ENCODE measurements at places on chromosomes 1 and 21.

GRCh38 chr1:21763694-21764419 lies 19.1 kb downstream of the USP48 start:
- no peak for DNase-seq

- DNase-seq = peak; percentile 16
These were observed 1.5 kb downstream of the L1TD1 start for GRCh38 chr1:62196086-62196690.

- no peak for DNase-seq
These were observed 32.5 kb downstream of the SASS6 start for GRCh38 chr1:100100202-100100601.

- DNase-seq = no peak
These were observed 285.0 kb downstream of the SIPA1L2 start for GRCh38 chr1:232344791-232345399.

DNA sequence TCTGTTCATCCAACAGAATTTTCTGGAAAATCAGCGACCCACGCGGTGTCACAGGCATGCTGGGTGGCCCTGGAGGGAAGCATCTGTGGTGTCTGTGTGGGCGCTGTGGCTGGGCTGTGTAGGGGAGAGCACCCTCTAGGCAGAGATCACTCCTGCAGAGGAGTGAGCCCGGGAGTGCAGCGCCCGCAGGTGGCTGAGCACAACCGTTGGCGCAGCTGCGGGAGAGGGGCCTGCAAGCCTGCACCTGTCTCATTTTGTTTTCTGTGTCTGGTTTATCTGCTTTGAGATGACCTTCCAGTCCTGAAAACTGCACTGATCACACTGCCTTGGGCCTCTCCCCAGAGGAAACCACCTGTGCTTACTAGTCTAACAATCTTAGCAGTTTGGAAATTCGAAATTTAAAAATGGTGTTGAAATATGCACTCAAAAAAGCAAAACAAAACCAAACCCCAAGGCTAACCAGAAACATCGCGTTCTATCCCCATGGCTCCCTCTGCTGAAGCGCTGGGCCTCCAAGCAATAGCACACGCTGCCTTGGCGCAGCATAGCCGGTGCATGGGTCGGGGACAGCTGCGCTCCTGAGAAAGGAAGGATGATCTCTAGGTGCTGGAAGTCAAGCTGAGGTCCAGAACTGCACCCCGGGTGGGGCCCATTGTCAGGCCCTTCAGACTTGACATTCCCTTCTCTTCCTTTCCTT lies 4.8 kb downstream of the FAM3B start:
- DNase-seq = peak; percentile 8

- DNase-seq = peak; percentile 87
These were observed 414 bp downstream of the TMEM51 start for GRCh38 chr1:15153842-15154479.

DNA sequence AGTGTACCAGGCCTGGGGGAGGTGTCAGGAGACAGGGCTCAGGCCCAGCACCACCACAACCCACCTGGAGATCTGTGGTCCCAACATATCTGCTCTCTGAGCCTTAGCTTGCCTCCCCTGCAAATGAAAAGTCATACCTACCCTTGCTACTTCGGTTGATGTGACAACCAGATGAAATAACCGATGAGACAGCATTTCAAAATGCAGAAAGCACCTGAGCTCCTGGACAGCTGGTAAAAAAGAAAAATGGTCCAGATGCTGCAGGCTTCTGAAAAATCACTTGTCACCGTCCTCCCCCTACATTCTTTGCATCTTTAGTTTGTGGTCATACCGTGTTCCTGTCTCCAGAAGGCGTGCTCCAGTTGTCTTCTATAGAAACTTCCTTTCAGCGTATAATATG lies 52.0 kb upstream of the COA6 start:
- DNase-seq = no peak

DNA sequence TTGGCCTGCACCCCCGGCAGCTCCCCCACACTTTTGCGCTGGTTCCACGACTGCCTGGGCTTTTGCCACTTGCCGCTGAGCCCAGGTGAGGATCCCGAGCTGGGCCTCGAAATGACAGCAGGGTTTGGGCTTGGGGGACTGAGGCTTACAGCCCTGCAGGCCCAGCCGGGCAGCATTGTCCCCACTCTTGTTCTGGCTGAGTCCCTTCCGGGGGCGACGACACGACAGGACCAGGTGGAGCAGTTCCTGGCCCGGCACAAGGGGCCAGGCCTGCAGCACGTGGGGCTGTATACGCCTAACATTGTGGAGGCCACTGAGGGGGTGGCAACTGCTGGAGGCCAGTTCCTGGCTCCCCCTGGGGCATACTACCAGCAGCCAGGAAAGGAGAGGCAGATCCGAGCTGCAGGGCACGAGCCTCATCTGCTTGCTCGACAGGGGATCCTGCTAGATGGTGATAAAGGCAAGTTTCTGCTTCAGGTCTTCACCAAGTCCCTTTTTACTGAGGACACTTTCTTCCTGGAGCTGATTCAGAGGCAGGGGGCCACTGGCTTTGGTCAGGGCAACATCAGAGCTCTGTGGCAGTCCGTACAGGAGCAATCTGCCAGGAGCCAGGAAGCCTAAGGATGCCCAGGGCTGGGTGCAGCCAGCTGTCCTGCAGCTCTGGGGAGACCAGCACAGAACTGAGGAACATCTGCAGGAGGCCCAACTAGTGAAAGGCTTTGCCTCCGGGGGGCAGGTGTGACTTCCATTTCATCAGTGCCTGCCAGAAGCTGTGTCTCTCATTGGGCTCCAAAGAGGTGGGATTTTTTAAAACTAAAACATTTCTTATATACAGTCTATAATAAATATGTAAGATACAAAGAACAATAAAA lies 1.2 kb downstream of the HPDL start:
- DNase-seq = peak; percentile 14

GRCh38 chr1:208455821-208456220 lies 211.6 kb upstream of the PLXNA2 start:
- DNase-seq = no peak

DNA sequence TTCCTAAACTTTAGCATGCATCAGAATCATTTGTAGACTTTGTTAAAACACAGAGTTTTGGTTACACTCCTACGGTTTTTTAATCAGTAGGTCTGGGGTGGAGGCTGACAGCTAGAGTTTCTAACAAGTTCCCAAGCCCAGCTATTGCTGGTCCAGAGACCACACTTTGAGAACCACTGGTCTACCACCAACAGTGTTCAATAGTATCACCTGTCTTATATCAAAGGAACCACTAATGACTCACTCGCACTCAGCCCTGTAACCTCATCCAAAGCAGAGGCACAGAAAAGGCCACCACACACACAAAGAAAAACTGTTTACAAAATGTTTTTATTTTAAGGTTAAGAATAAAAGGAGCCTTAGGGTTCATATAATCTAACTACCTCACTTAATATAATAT lies 68.7 kb downstream of the HIVEP3 start:
- no peak for DNase-seq

- no peak for DNase-seq
These were observed 159.9 kb upstream of the L1TD1 start for GRCh38 chr1:62034790-62035189.

DNA sequence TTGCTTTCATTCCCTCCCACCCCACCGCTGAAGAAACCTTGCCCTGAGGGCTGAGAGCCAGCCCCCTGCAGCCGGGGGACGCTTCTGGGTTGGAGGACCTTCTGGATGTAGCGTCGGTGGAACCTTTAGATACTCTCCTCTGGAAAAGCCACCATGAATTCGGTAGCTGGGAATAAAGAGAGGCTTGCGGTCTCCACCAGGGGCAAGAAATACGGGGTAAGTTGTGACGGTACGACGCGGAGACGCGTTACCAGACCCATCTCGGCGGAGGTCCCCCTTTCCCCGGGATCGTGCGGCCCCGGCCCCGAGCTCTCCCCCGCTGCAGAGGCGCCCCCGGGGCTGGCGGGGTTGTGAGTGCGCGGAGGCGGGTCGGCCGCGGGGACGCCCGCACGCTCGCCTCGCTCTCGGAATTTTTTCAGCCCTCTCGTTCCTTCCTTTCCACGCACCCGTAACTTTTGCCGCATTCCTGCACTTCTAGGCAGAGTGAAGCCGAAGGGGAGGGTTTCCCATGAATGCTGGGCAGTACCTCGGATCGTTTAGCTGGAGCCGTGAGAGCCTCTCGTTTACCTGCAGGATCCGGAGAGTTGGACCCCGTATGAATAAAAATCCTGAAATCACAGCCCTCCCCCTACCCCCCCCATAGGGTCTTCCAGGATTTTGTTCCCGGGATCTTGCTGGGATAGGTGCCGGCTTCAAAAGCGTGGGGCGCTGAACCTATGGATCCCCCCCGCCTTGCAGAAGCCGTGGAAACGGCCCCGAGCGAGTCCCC lies 671 bp downstream of the KIF26B start:
- peak; percentile 80 for DNase-seq

DNA sequence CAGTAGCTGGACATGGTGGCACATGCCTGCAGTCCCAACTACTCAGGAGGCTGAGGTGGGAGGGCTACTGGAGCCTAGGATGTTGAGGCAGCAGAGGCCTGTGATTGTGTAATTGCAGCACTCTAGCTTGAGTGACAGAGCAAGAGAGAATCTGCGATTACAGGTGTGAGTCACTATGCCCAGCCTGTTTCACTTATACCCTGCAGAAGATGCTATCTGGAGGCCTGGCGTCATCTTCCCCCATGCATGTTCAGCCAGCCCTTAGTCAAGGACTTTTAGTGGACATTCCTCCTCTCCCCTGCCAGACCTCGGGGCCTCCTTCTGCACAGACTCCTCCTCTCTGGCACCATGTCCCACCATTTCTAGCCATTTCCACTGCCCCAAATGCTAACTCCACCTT lies 36.3 kb upstream of the RCC2 start:
- no peak for DNase-seq

- DNase-seq = no peak
These were observed 475.4 kb downstream of the PTBP2 start for GRCh38 chr1:97196825-97197516.

DNA sequence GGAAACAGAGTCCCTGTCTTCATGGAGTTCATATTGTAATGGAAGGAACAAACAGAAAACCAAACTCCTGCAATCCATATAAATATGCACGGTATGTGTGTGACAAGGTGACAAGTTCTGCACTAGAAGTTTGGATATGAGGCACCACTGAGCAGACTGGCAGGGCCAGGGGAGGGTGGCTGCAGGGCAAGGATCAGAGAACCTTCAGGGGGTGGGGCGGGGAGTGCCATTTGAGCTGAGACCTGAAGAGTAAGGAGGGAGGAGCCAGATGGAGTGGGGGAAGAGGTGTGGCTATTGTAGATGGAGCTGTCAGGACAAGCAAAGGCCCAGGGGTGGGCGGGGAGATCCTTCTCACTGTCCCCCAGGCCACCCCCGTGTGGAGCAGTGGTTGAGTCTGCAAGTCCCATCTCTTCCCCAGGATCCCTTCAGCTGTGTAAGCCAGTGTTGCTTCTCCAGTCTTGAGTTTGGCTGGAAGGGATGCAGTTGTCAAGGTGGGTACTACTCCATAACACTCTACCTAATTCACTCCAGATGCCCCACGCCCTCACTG lies 76.4 kb downstream of the ATP5PO start:
- no peak for DNase-seq

- no peak for DNase-seq
These were observed 11.9 kb downstream of the KCNJ10 start for GRCh38 chr1:160058087-160058486.

GRCh38 chr1:59204001-59204400 lies 92.9 kb upstream of the FGGY start:
- no peak for DNase-seq

GRCh38 chr21:39022035-39022434 lies 161.2 kb downstream of the PSMG1 start:
- DNase-seq = no peak

- no peak for DNase-seq
These were observed 15.2 kb upstream of the GJB5 start for GRCh38 chr1:34739613-34740012.

DNA sequence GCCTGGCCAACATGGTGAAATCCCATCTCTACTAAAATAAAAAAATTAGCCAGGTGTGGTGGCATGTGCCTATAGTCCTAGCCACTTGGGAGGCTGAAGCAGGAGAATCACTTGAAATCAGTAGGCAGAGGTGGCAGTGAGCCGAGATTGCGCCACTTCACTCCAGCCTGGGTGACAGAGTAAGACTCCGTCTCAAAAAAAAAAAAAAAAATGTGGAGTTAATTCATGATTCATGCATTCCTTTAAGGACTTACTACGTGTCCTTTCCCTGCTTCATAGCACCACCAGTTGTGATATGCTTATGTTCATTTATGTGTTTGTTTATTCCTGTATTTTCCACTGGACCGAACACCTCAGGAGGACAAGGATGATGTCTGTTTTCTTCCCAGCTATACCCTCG lies 12.7 kb upstream of the PRELP start:
- DNase-seq = no peak

- no peak for DNase-seq
These were observed 47.8 kb upstream of the BTG3 start for GRCh38 chr21:17660452-17660851.

DNA sequence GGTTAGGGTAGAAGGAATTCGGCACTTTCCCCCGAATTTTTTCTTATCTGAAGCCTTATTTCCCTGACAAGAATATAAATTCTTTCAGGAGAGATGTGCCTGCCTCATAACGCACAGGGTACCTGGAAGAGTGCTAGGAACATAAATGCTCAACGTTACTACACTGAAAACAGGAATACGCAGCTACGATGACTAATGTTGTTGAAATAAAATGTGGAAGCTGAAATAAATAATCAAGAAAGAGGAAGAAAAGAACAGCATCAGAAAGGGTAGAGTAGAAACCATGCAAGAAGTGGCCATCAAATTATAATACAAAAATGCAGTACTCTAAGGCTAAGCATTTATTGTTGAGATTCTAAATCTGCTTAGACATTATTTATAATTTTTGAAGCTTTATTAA lies 33.9 kb downstream of the SLC66A1 start:
- no peak for DNase-seq

- DNase-seq = no peak
These were observed 19.5 kb downstream of the RHOU start for GRCh38 chr1:228754646-228755268.

- DNase-seq = peak; percentile 14
These were observed 4.9 kb downstream of the RGS1 start for GRCh38 chr1:192580351-192580962.

GRCh38 chr1:212638492-212639151 lies 30.1 kb downstream of the ATF3 start:
- DNase-seq = no peak

- peak; percentile 21 for DNase-seq
These were observed 1065.8 kb upstream of the B3GALT2 start for GRCh38 chr1:194252199-194252598.

GRCh38 chr1:179298952-179299351 lies 5.4 kb downstream of the SOAT1 start:
- DNase-seq = no peak

All from eye (tissue), 1 donor.